ENCODE measurements at places on chromosomes 2 and 18. TPM values are rescaled to one million over a fixed set of nuclear protein-coding genes. Genes with fewer than 3 reads are reported as not detected.

The DSC1 gene
- not detected for total RNA-seq

The NT5C1B gene
- not detected for total RNA-seq

The LAMA1 gene
- total RNA-seq = 0.06 TPM

The POTEE gene
- 0.04 TPM for total RNA-seq

The CMPK2 gene
- total RNA-seq = 0.86 TPM

The RAX gene
- not detected for total RNA-seq

The ZNF519 gene
- 2.0 TPM for total RNA-seq

The ZNF397 gene
- 3.5 TPM for total RNA-seq

The SLC4A3 gene
- total RNA-seq = 3.0 TPM

The EN1 gene
- 0.70 TPM for total RNA-seq

The LIMS4 gene
- 0.57 TPM for total RNA-seq

The ZAP70 gene
- 0.27 TPM for total RNA-seq

The CCDC68 gene
- total RNA-seq = 6.5 TPM

The TUBA4B gene
- total RNA-seq = 0.28 TPM

The MYO1B gene
- total RNA-seq = 46.1 TPM

The PRSS56 gene
- total RNA-seq = 0.21 TPM

The SNORC gene
- total RNA-seq = 9.6 TPM

The NEU2 gene
- not detected for total RNA-seq

The RUFY4 gene
- not detected for total RNA-seq

The GALNT14 gene
- 47.8 TPM for total RNA-seq

The ABCB11 gene
- total RNA-seq = not detected

The NEB gene
- total RNA-seq = 0.20 TPM

The CFC1 gene
- total RNA-seq = not detected

The TEX44 gene
- total RNA-seq = not detected

The DUSP19 gene
- total RNA-seq = 0.45 TPM

The C1QL2 gene
- 0.53 TPM for total RNA-seq

The MC4R gene
- not detected for total RNA-seq

The KLHL14 gene
- not detected for total RNA-seq

The PTPRN gene
- 1.1 TPM for total RNA-seq

The SEC11C gene
- total RNA-seq = 49.9 TPM

The ANKRD53 gene
- total RNA-seq = not detected

The SERPINB3 gene
- not detected for total RNA-seq

The HOXD13 gene
- total RNA-seq = 0.27 TPM

The MEIS1 gene
- total RNA-seq = 1.2 TPM

The TAF1B gene
- 26.5 TPM for total RNA-seq

The CASP10 gene
- 1.8 TPM for total RNA-seq

The INHBB gene
- total RNA-seq = 20.0 TPM

The AAMP gene
- 132 TPM for total RNA-seq

The ALLC gene
- total RNA-seq = not detected

The CCBE1 gene
- total RNA-seq = 15.7 TPM

The DAW1 gene
- total RNA-seq = 3.2 TPM

The HAAO gene
- not detected for total RNA-seq

The C2orf78 gene
- total RNA-seq = not detected

The AQP12B gene
- total RNA-seq = not detected

The CHAC2 gene
- total RNA-seq = 11.9 TPM

Data from A549 treated with Mapracorat at 1 μM for 4 hours (cell line).